Heart left ventricle (tissue), 16 donors: ENCODE measurements at places on chromosomes 5 and 9.
A peak's percentile ranks its signal among the peaks of the same experiment; 100 is the strongest.

GRCh38 chr9:94700445-94700844 is 26.1 kb upstream of the AOPEP start:
- DNase-seq: no peak

GRCh38 chr5:53011233-53011632 is 22.1 kb downstream of the ITGA2 start:
- DNase-seq: no peak

GRCh38 chr5:99029172-99029571 is 100.4 kb upstream of the CHD1 start:
- no peak for DNase-seq

DNA sequence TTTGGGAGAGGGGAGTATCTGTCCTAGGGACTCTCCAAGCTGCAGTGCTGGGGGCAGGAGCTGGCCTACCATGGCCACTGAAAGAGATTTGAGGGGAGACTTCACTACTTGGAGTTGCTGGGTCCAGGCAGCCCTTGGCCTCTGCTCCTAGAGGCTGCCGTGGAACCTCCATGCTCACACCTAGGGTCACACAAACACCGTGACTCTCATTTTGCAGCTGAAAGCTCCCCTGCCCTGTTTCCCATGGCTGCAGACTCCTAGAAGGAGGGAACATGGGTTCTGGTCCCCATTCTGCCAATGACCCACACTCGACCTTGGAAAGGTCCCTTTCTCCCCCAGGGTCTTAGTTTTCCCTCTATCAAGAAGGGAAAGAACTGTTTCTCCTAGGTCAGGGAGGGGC is 147.1 kb upstream of the PPP1R26 start:
- no peak for DNase-seq

GRCh38 chr5:110012145-110012544 is 322.4 kb downstream of the MAN2A1 start:
- no peak for DNase-seq

DNA sequence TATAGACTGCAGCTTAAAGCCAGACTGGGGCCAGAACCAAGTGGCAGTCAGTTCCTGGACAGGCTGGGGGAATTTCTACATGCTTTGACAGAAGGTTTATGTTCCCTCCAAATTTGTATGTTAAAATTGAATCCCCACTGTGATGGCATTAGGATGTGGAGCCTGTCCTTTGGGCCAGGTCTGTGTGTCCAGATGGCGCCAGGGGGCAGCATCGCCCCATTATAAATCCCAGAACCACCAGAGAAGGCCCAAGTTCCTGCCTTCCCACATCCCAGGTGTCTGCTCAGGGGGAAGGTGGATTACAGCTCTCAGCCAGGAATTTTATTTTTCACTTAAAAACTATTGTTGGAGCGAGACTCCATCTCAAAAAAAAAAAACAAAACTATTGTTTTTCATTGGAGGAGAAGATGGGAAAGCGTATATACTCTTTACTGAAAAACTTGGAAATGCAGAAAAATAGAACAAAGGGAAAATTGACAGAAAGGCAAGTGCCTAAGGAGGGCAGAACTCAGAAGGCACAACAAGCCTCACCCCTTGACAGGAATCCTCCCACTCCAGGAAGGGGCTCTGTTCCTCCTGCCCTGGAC is 5.0 kb downstream of the IL3 start:
- peak; percentile 43 for DNase-seq

DNA sequence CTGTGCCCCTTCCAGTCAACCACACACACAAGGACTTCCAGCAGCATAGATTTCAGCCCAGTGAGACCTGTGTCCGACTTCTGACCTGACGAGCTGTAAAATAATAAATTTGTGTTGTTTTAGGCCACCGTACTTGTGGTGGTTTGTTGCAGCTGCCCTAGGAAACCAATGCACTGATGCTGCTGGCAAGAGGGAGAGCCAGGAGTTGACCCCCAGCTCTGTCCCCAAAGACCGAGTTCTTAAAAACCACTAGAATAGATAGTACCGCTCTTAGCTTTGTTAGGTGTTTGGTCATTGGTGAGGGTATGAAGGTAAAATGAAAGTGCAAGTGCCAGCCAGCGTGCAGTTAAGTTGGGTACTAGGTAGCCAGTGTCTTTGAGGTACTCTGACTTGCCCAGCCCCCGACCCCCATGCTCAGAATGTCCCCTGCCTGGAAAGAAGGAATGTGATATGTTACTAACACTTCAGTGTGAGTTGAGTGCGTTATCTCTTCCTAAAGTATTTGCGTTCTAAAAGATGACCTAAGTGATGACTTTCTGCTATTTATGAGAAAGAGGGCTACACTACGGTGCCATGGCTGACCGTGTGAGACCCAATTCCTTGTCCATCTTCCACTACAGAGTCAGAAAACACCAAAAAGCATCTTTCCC is 185.6 kb downstream of the AOPEP start:
- DNase-seq: no peak

GRCh38 chr5:52870448-52870847 is 82.7 kb downstream of the ITGA1 start:
- DNase-seq: peak; percentile 33

GRCh38 chr5:1320436-1321344 is 24.2 kb downstream of the CLPTM1L start:
- no peak for DNase-seq

DNA sequence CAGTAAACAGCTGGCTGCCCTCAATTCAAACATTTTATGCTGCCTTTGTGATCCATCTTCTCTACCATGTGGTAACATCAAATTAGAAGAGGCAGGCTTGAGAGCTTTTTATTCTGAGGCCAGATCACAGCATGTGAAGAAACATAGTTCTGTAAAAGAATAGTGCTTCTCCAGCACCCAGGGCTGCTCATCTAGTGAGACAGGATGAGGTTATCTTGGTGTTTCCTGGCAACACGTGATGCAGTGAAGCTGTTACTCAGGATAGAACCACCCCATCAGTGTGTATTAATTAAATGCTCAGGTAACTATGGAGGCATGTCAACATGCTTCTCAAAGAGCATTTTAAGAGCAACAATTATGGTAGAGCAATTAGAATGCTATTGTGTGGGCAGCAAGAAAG is 400.5 kb upstream of the ACO1 start:
- no peak for DNase-seq

DNA sequence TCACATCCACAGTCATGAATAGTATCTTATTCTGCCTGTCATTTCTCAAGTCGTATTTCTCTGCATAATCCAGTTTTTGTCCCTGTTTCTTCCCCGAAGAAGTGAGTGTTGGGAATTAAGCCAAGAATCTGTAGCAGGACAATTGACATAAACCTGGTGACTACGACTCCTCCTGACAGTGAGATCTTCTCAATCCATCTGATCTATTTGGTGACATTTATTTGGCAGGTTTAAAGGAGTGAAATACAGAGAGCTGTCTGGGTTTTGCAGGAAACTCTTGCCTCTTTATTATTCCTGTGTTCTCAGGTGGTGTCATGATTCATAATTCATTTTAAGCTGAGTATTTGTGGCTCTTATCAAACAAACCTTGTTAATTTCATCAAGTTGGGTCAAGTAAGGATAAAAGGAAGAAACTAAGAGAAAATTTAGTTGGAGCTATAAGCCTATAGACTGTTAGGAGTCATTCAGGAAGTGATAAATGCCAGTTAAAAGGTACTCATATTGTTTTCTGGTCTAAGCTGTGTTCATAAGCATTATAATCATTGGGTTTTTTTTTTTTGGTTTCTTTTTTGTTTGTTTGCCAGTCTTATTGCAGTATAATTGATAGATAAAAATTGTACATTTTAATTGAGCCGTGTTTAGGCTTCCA is 95.9 kb upstream of the PCSK1 start:
- no peak for DNase-seq

DNA sequence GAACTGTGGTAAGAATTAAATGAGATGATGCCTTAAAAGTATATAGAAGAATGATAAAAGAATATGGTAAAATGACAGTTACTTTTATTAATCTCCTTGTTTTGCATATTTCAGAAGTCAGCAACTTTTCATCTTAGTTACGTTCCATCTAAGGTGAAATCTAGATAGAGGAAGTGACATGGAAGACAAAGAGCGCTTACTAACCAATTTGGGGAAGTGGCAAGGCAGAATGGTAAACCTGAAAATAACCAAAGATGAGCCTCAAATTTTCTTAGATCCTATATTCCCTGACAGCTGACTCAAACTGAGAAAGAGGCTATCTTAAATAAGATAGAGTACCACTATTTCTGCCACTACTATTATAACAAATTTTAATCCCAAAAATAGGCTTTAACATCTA is 52.5 kb downstream of the FGF10 start:
- no peak for DNase-seq

- DNase-seq: no peak
Measured at GRCh38 chr5:73954381-73954780, 328.4 kb downstream of the ARHGEF28 start.

DNA sequence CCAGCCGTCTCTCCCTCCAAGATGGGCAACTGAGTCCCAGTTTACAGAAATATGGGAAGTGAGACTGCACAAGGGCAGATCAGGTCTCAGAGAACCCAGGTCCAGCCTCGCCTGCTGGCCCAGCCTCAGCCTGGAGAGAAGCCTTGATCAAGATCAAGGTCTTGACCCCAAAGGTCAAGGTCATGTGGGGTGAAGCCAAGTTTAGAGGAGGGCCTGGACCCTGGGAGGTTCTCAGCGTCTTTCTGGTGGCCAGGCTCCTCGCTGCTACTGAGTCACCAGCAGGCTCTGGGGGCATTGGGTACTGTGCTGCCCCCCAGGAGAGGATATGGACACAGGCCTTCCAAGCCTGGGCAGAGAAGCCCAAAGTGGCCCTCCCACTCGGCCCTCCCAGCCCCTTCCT is 8.8 kb downstream of the IPPK start:
- DNase-seq: no peak

DNA sequence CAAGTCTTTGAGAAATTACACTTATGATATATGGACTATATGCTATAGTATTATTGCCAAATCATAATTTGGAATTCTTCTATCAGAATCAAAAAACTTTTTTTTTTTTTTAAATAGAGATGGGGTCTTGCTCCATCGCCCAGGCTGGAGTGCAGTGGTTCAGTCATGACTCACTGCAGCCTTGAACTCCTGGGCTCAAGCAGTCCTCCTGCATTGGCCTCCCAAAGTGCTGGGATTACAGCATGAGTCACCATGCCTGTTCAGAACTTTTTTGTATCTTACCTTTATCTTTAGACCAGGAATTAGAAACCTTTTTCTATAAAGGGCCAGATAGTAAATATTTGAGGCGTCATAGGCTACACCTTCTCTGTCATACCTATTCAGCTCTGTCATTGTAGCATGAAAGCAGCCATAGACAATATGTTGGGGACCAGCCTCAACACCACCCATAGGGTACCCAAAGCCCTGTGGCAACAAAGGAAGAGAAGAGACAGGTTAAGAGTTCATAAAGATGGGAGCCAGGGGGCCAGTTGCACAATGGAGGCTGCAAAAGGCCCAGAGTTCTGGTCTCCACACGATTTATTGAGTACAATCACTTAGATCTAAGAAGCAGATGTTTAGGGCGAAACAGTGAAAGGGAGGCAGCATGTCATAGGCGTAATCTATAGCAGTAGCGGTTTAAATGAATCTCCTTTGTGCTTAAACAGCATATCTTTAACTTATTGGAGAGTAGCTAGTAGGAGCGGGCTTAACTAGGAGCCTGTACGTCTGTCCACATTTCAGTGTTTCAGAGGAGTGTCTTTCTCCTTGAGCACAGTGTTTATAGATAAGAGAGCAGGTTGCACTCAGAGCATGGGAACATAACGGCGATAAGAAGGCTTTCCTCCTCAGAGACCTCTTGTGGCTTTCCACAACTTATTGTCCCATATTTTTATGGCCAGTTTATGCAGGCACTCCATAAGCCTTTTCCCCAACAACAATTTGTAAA is 12.5 kb downstream of the ECM2 start:
- DNase-seq: no peak

DNA sequence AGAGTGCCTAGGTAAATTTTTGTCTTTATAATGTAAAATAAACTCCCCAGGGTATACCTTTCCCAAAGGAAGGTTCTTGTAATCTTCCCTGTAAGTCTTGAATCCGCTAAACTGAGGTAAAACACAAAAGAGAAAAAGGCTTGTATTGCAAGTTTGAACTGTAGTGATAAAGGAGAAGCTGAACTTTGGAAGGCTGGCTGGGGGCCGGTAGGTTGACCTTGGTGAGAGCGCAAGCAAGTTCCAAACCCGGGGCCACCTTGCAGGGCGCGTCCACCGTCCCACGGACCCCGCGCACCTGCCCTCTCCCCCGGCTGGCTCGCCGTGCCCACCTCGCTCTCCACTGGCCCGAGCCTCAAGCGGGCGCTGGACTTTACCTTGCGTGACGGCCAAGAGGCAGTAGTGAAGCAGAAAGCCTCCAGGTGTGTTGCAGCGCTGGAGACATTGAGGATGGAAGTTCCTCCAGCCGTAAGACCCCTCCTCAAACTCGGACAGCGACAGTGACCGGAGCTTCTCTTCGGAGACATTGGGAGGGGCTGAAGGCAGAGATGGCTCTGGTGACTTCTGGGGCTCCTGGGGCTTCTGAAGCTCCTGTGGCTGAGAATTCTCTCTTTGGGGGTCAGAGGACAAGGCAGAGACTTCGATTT is 428 bp downstream of the SLCO4C1 start:
- DNase-seq: no peak

- DNase-seq: no peak
Measured at GRCh38 chr5:39177631-39177964, 41.8 kb downstream of the FYB1 start.

DNA sequence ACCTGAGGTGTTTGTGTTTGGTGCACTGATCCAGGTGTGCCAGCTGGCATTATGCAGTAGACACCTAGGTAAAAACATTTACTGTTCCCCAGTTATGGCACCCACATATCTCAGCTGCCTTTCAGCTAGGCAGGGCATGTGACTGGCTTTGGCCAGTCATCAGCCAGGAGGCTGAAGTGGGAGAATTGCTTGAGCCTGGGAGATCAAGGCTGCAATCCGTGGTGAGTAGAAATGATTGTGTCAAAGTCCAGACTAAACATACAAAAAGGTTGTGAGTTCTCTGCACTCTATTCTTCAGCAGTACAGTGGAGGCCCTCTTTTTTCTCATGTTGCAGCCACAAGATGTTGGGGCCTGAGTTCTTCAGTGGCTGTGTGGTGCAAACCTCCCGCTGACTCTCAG is 3.2 kb upstream of the FBLL1 start:
- DNase-seq: no peak

DNA sequence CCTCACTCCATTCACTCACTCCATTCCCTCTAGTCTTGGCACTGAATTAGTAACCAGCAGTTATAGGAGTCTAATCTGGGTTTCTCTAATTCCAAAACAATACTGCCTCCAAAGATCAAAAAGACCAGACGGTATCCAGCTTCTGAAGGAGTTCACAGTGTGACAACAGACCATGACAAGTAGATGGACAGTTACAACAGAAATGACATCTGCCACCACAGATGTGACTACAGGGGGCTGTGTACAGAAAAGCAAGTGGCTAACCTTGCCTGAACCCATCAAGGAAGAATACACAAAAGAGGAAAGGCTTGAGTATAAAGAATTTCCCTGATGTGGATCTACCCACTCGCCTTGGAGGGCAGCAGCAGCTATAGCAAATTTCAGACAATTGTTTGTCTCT is 112.4 kb downstream of the ACTL7B start:
- DNase-seq: no peak

- DNase-seq: no peak
Measured at GRCh38 chr9:106798016-106798799, 64.8 kb upstream of the ZNF462 start.
